ENCODE measurements at places on chromosomes 5 and 9. TPM values are rescaled to one million over a fixed set of nuclear protein-coding genes. Genes with fewer than 3 reads are reported as not detected.
A peak's percentile ranks its signal among the peaks of the same experiment; 100 is the strongest.

GRCh38 chr5:179792612-179793467 is 946 bp upstream of the LTC4S start:
- peak; percentile 48 for DNase-seq

GRCh38 chr9:127794001-127794791 is 8.4 kb downstream of the CDK9 start:
- no peak for DNase-seq

FOXD4L6 gene
- total RNA-seq, result not detected

ZNF454 gene
- total RNA-seq, result 4.2 TPM

LYSMD3 gene
- 18.7 TPM for total RNA-seq

PAEP gene
- total RNA-seq, result not detected

GRCh38 chr5:93070938-93071337 is 510.1 kb downstream of the NR2F1-AS1 start:
- no peak for DNase-seq

GRCh38 chr5:58457050-58457449 is 2.8 kb downstream of the PLK2 start:
- no peak for DNase-seq

CRAT gene
- total RNA-seq, result 32.3 TPM

GRCh38 chr9:87862536-87863268 is 20.0 kb upstream of the SPATA31E1 start:
- no peak for DNase-seq

- DNase-seq, result peak; percentile 44
These were observed 511.5 kb downstream of the FOXD4L5 start for GRCh38 chr9:64773491-64773931.

DNA sequence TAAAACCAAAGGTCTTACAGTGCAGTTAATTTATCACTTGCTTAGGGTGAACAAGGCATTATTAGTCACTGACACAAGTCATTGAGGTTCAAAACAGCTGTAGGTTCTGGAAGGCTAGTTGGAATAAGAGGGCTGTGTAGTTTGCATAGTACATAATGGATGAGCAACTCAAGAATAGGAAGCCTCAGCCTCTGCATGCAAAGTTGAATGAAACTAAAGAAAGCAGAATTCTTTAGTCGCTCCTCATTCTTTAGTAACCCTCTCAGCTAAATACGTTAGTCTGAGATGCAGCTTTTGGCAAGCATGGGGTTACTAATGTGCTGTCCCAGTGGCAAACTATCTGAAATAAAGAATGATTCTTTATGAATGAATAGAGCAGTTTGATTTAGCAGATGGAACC is 74.2 kb downstream of the ADGRV1 start:
- DNase-seq, result no peak

GRCh38 chr5:2759696-2760461 is 8.4 kb upstream of the IRX2 start:
- no peak for DNase-seq

- peak; percentile 82 for DNase-seq
These were observed 70.8 kb downstream of the NXNL2 start for GRCh38 chr9:88605512-88606362.

HSD17B3 gene
- total RNA-seq, result 0.66 TPM

DNA sequence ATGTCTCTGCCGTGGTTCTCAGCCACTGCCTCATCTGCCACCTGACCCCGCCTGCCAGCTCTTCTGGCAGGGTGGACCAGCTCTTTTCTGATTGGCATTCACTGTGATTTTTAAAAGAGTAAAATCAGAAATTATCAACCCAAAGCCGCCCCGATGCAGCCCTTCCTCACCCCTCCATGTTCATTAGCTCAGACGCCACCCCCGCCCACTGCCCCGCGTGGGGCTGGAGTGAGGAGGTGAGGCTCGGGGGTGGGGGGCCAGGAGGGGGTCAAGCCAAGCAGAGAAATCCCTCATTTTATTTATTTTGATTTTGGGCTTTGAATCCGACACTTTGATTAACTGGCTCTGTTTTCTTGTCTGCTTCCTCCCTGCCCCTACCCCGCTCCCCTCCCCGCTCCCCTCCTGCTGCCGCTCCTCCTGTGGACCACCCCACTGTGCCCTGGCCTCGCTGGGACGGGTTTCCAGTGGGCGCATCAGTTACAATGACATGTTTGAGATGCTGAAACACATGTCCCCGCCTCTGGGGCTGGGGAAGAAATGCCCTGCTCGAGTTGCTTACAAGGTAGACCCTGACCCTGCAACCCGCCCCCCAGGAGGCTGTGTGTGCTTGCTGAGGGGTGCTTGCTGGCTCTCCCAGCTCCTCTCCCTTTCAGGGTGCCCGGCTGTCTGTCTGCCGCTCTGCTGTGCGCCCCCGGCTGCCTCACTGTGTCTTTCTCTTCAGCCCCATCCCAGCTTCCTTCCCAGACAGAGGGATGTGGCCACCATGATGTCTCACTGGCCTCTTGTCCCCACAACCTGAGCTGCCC is 224.9 kb downstream of the CACNA1B start:
- DNase-seq, result peak; percentile 6

DNA sequence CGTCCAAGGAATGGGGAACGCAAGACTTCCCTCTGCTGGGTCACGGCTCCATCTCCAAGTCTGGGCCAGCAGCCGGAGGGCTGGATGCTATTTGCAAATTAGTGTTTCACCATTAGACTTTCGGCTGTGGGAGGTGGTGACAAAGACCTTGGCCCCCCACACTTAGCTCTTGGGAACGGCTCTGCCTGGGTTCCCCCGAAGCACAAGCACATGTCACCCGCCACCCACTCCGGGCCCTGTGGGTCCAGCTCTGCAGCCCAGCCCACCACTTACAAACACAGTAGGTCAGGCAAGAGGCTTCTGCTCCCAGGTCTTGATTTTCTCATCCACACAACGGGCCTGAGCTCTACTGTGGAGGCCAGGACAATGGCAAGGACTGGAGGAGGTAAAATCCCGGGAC is 25.8 kb upstream of the TMEM250 start:
- peak; percentile 66 for DNase-seq

DNA sequence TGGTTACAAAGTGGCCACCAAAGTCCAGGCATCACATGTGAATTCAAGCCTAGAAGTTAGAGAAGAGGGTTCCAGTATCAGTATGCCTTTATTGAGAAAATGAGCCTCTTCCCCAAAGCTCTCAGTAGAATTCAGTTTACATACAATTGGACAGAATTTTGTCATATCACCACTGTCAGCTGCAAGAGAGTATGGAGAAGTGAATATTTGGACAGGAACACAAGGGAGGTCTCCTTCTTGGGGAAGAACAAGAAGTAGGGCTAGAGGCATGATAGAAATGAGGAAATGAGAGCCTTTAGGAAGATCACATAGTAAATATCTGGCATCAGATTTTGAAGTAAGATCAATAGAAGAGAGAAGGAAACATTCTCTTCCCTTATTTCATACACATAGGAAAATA is 27.8 kb upstream of the VLDLR start:
- no peak for DNase-seq

GRCh38 chr5:131857388-131857787 is 60.6 kb upstream of the FNIP1 start:
- DNase-seq, result no peak

DNA sequence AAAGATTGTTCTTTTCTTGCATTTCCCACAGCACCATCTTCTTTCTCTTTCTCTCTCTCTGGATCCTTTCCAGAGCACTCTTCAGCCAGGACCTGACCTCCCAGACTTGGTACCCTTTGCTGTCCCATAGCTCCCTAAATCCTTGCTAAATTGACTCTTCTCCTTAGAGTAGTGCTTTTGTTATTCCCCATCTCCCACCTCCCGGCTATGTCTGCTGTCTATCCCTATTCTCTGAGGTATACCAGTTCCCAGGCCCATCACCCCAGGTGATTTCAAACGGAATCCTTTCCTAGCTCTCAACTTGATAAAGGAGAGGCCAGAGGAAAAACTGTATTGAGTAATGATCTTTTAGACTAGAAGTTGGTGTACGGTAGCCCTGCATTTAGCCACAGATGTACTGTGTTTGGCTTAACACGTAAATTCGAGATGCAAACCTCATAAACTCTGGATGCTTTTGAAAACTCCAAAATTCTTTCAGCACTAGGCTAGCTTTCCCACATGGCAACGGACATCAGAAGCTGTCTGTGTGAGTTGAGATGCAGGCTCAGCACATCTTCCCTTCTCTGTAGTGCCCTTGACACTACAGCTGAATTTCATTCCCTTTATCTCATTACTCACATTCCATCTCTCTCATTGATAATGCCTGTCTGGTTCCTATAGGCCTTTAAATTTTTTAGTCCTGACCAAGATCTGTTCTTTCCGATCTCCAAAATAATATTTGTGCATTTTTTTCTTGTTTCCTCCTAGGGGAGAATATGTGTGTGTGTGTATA is 320.8 kb upstream of the ITGA1 start:
- DNase-seq, result no peak

GRCh38 chr9:88816141-88816540 is 175.1 kb upstream of the S1PR3 start:
- no peak for DNase-seq

DNA sequence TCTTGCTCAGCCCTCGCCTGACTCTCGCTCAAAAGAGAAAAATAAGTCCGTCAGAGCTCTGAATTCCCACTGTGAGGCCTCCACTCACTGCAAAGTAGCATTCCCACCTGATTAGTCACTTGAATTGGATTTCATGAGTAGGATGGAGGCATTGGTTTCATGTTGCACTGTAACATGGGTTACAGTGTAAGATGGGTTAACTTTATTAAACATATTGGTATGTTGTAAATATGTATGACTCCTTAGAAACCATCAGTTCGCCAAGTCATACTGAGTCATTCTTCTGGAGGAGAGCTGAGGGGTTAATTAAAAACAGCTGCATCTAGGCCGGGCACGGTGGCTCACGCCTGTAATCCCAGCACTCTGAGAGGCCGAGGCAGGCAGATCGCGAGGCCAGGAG is 93.8 kb upstream of the BNC2 start:
- no peak for DNase-seq

DNA sequence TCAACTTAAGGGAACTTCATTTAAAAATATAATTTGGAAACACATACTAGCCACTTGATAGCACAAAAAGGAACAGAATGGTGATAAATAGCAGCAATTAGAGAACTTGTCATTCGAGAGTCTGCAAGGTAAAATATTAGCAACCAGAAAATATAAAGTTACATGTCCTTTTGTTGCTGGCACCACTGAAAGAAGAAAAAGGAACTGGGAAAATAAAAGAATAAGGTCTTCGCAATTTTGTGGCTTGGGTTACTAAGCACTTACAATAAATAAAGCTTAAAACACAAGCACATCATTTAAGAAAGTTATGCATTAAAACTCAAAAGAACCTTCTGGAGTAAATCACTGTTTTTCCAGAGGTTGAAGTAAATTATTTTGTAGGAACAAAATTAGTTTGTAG is 149.9 kb upstream of the FBN2 start:
- peak; percentile 11 for DNase-seq

DNA sequence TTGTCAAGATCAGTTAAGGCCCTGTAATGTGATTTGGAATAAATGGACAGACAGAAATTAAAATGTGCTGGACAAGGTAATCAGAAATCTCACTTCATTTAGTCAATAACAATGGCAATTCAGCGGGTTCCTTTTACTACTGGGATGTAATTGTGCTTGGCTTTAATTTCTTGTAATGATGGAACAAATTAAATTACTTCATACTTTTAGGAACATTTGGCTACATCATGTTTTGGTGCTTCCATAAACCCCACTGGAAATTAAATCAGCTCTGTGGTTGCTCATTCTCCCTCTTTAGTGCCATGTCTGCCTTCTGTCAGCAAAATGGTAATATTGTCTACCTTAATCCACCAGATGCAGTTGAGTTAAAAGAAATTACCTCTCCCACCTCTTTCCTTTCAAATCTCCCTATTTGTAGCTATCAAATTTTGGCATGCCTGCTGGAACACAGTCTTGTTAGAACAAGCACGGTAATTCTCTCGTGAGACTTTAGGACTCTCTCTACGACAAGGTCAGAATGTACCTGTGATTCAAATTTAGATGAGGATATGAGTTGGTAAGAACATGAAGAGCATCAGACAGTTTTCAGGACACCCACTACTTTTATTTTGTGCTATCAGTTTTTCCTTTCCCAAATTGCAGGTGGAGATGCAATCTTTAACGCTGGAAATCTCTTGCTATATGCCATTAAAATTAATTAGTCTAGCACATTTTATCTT is 476.3 kb downstream of the RAB3C start:
- no peak for DNase-seq

SPACA9 gene
- 8.7 TPM for total RNA-seq

GRCh38 chr5:134022333-134022732 is 17.6 kb upstream of the VDAC1 start:
- DNase-seq, result no peak

DNA sequence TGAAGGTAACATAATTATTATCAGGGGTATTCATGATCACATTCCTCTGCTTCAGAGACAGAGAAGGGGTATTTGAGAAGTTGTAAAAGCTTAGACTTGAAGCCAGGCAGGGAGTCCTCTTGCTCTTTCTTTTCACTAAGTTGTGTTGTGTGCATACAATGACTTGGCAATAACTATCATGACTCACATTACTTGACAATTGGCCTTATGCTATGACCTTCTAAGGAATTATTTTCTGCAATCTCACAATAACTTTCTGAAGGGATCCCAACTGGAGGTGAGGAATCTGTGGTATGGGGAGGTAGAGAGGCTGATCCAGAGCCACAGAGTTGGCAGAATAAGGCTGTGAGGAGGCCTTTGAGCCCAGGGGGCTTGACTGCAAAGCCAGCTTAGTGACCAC is 622.3 kb downstream of the MTRR start:
- DNase-seq, result no peak

DNA sequence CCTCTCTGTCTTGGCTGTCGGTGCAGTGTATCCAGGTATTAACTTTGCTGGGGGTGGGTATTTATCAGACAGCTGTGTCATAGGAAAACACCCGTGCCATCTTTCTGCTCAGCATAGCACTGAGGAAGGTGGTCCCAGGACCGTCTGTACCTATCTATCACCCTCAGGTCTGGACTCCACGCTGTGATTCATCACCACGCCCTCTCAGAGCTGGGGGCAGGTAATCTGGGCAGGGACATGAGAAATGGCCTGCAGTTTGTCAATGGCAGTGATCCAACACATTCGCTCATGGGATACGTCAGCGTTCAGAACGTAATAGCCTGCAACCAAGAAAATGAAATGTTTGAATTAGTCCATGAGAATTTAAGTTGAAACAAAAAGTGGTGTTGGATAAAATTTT is 151.6 kb upstream of the MAP1B start:
- DNase-seq, result no peak

DNA sequence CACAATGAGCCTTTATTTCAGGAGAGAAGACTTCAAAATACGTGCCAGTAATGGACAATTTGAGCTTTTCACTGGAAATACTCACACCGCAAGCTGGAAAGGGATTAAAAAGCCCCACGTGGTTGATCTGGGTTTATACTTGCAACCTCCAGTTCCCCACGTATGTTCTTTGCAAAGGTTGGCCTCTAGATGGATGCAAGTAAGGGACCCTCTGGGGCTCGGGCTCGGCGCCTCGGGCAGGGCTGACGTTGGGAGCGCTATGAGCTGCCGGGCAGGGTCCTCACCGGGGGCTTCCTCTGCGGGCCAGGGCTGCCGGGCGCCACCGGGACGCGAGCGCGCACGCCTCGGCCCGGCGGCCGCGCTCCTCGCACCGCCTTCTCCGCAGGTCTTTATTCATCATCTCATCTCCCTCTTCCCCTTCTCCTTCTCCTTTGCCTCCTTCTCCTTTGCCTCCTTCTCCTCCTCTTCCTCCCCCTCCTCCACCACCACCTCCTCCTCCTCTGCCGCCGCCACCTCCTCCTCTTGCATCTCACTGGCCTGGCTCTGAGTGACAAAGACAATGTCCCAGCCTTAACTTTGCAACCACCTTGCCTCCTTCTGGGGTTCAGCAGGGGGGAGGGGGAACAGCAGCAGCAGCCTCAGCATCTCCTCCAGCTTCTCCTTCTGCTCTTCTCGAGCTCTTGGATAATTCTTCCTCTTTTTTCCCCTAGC is 701 bp upstream of the ZNF462 start:
- peak; percentile 78 for DNase-seq

NMUR2 gene
- total RNA-seq, result not detected

Data from kidney (tissue), 22 donors.